Activated CD4-positive, alpha-beta T cell treated with anti-CD3 and anti-CD28 coated beads, Interleukin-2, amount 10 ng/mL, durations not matched to agents 7 days and 5 days (primary cell): ENCODE measurements at places on chromosomes 7 and 10.

DNA sequence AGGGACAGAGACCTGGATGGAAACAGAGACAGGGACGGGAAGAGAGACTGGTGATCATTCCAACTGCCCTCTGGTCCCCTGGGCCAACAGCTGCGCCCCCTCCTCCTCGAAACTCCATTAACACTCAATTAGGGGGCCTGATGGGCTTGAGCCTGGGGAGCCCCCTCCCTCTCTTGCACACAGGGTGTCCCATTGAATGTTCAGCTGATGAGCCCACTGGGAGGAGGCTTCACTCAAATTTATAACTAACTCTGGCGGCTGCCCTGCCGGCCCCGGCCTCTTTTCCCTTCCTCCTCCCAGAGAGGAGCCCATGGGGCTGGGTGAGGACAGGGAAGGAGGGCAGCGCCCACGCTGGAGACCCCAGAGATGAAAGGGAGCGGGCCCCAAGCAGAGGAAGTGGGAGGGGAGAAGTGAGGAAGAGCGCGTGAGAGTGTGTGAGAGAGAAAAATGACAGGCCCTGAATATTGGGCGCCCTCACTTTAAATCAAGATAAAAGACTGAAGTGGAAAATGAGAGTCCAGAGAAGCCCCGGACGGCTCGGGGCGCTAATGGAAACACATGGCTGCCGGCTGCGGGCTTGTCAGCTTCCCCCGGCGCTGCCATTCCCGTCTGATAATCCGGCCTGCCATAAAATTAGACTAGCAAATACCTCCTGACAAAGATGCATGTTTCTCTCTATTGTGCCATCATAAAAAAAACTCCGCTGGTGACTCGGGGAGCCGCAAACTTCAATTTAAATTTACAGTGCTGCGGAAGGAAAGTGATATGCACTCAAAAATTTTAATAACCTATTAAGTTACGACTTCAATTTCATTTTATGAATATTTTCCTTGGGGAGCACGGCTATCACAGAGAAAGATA is 58.0 kb upstream of the PAX2 start:
- DNase-seq, result no peak

DNA sequence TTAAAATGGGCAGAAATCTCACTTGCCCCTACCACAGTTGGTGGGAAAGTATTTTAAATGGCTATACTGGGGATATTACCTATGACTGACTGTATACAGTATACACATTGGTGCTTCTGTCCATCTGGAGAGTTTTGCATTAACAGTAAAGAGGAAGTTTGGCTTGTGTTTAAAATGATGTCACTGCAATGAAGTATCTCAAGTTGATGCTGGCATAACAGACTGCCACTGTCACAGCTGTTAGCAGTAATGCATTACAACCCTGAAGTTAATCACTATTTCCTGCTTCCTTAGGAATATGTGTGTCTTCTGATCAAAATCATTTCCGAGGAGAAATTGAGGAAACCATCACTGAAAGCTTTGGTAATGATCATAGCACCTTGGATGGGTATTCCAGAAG is 1.9 kb downstream of the DKK1 start:
- DNase-seq, result no peak

GRCh38 chr10:99788598-99789256 is 6.3 kb downstream of the ABCC2 start:
- DNase-seq, result no peak

GRCh38 chr10:89814278-89814677 is 112.9 kb downstream of the KIF20B start:
- DNase-seq, result no peak

DNA sequence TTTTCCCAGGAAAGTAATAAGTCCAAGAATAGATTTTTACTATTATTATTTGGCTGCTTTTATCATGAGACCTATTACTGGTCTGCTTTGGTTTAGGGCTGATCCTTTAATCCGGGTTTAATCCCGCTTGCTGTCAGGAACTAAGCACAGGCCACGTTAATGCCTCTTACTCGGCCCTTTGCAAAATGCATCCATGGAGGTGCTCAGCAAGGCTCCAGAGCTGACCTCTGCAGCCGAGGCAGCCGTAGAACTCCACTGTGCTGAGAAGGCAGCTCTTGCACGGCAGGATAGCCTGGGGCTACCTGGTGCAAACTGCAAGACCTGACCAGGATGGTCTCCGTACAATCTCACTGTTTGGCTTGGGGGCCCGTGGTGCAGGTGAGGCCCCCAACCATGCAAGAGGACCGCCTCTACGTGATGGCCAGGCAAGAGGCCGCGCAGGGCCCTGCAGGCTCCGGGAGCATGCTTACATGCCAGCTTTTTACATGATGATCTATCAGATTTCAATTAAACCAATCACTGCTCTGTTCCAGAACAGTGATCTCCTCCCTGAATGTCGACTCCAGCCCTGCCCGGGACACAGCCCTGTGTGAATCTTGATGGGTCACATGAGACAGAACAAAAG is 10.4 kb upstream of the CALML3 start:
- DNase-seq, result no peak

- DNase-seq, result no peak
Observed at GRCh38 chr10:102769375-102770107, 25.8 kb downstream of the WBP1L start.

DNA sequence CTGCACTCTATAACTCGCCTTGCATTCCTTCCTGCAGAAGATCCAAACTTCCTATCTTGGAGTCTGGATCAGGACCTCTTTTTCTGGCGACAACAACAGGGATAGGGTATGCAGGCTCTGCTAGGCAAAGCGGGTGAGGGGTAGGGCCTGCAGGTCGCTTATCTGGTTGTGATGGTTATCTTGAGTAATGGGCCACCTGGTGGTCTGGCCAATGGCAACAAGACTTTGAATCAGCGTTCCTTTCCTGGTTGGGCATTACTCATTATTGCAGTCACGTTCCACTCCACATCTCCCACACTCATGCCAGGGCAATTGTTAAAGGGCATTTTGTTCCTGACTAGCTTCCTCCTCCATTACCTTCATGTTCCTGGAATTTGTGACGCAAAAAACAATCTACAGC is 48.4 kb upstream of the PLXDC2 start:
- DNase-seq, result no peak

GRCh38 chr7:2965745-2966270 is 77.9 kb downstream of the CARD11 start:
- no peak for DNase-seq
